HuH-7.5 (cell line): ENCODE measurements at places on chromosomes 2 and 18.

GRCh38 chr18:27164905-27165304 lies 20.2 kb downstream of the CHST9 start:
- DNase-seq, result no peak

- DNase-seq, result no peak
These were observed 24.3 kb downstream of the CRIM1 start for GRCh38 chr2:36379710-36380448.

DNA sequence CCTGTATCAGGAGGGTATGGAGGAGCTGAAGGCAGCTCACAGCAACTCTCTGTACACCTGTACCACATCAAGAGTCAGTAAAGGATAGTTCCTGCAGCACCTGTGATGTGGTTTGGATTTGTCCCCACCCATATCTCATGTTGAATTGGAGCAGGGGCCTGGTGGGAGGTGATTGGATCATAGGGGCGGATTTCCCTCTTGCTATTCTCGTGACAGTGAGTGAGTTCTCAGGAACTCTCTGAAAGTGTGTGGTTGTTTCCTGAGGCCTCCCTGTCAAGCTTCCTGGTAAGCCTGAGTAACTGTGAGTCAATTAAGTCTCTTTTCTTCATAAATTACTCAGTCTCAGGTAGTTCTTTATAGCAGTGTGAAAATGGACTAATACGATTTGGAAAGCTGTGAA lies 28.9 kb downstream of the OSBPL1A start:
- no peak for DNase-seq

DNA sequence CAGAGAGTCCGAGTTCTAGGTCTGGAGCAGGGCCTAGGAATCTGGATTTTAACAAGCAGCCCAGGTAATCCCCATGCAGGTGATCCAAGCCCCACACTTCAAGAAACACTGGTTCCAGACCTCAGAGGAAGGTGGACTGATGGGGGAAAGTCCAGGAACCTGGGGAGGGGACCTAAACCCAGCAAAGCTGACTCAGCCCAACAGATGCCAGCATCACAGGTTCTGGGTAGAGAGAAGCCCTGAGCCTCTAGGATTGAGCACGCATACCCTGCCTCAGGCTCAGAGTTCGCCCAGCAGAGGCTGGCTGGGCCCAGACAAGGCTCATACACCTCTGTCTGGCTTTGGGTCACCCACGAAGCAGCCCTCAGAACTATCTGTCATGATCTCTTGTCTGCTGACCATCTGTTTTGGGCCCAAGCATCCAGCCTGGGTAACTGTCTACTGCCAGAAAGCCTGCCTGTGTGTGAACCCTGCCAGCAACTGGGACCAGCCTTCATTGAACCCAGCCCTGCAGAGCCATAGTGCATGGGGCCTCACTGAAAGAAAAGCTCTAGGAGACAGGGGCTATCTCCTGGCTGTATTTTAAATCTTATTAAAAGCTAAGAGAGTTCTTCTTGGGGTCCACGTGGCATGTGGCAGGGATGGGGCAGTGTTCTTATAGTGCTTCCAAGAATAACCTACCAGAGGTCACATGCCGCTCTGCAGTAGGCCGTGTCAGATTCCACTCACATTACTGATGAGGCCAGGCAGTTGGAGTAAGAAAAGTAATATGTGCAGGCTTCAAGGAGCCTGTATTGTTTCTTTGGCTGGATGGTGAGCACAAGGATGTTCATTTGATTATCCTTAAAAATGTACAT lies 7.4 kb downstream of the TMEM127 start:
- DNase-seq, result no peak

DNA sequence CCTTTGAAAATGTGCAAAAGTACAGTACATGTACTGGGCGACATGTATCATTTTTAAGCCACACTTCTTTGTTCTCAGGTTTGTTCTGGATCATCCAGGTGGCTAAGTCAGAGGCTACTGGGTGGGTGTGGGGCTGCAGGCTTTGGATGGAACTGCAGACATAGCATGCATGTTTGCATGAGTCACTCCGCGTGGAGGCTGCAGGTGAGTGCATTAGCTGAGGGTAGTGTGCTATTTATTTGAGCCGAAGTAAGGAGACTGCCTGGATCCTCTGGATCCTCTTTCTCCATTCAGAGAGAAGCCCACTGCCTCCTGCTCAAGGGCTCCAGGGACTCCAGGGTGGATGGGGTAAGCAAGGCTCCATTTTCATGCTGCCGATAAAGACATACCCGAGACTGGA lies 9.4 kb upstream of the NEURL3 start:
- no peak for DNase-seq
